ENCODE measurements at places on chromosomes 3 and 15. TPM values are rescaled to one million over a fixed set of nuclear protein-coding genes. Genes with fewer than 3 reads are reported as not detected.

The IGSF11 gene
- 0.67 TPM for total RNA-seq

The NEK10 gene
- total RNA-seq: 4.0 TPM

- DNase-seq: no peak
These were observed 97.8 kb downstream of the DNAH12 start for GRCh38 chr3:57446318-57446841.

The GYG1 gene
- 11.9 TPM for total RNA-seq

GRCh38 chr3:186368176-186368575 is 6.1 kb upstream of the DGKG start:
- DNase-seq: no peak

- no peak for DNase-seq
These were observed 22.9 kb downstream of the H1-8 start for GRCh38 chr3:129565902-129566301.

The C3orf85 gene
- 99.7 TPM for total RNA-seq

DNA sequence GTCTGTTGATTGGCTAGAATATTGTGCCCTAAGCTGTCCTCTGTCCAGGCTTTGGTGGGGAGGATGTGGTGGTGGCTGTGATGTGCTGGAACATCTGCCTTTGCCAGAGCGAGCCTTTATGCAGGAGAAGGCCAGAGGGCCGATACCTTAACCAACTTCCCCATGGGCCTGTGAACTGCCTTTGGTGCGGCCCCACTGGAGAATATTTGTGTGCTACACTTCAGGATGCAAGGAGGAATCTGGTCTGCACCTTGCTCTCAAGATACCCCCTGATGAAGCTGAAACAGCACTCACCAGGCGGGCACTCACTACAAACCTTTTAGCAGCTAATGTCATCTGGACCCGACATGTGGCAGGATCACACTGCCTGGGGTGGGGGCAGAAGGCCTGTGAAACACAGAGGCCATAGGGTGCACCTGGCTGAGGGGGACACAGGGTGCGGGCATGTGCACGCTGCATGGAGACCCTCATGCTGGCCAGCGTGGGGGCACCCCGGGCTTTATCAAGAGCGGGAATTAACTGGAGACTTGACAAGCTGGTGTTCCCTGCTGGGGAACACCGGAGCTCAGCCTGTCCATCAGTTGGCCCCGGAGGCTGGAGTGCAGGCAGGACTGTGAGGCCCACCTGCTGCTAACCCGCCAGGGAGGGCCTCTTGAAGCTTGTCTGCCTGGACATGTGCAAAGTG is 16.4 kb downstream of the PRR23E start:
- DNase-seq: no peak

The C3orf70 gene
- 5.4 TPM for total RNA-seq
